ENCODE measurements at places on chromosomes 2 and 18. TPM values are rescaled to one million over a fixed set of nuclear protein-coding genes. Genes with fewer than 3 reads are reported as not detected.
A peak's percentile ranks its signal among the peaks of the same experiment; 100 is the strongest.

SEPTIN10 gene
- 106 TPM for total RNA-seq

HNRNPLL gene
- total RNA-seq, result 73.8 TPM

ARHGAP28 gene
- total RNA-seq, result not detected

- H3K27me3 ChIP-seq, result no peaks in the 10 kb centered on the region
- no peak overlapping the region for H3K4me3 ChIP-seq
- no peaks in the 10 kb centered on the region for H3K36me3 ChIP-seq
- no peak for DNase-seq
- H3K4me1 ChIP-seq, result no peaks in the 10 kb centered on the region
- no peak overlapping the region for H3K27ac ChIP-seq
Observed at GRCh38 chr2:210842896-210843295, 286.5 kb downstream of the CPS1 start.

- no peaks in the 10 kb centered on the region for H3K27me3 ChIP-seq
- no peaks in the 10 kb centered on the region for H3K4me1 ChIP-seq
- no peak overlapping the region for H3K4me3 ChIP-seq
- H3K36me3 ChIP-seq, result no peaks in the 10 kb centered on the region
- H3K27ac ChIP-seq, result no peak overlapping the region
- peak; percentile 14 for DNase-seq
Observed at GRCh38 chr2:221629468-221629867, 57.4 kb upstream of the EPHA4 start.

- no peak overlapping the region for H3K4me3 ChIP-seq
- H3K27me3 ChIP-seq, result no peaks in the 10 kb centered on the region
- no peak for DNase-seq
- no peaks in the 10 kb centered on the region for H3K36me3 ChIP-seq
- no peaks in the 10 kb centered on the region for H3K4me1 ChIP-seq
Observed at GRCh38 chr2:53036196-53036595, 731.4 kb upstream of the CHAC2 start.

- H3K4me1 ChIP-seq, result no peaks in the 10 kb centered on the region
- H3K27ac ChIP-seq, result no peak overlapping the region
- H3K27me3 ChIP-seq, result peaks cover 41% of the 10 kb centered on the region
Observed at GRCh38 chr2:23320058-23320457, 64.9 kb upstream of the KLHL29 start.
